Stimulated activated CD4-positive, alpha-beta T cell treated with anti-CD3 and anti-CD28 coated beads, Interleukin-4, amount 100 ng/mL, for 24 hours (primary cell): ENCODE measurements at places on chromosomes 16 and 17.

DNA sequence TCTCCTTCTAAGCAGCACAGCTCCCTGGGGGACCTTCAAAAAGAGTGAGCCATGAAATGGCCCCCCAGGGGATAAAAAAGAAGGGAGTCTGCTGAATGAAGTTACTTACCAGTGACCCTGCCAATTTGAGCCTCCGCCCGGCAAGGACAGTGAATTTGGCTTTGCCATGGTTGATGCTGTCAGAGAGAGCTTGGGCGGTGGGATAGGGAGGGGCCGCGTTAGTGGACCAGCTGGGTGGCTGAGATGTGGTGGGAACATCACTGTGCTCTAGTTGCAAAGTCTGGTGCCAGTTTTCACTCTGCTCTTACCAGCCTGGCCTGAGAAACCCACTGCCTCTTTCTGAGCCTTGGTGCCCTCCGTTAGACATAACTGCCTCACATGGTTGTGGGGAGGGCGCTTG is 114.6 kb downstream of the MRM1 start:
- no peak for DNase-seq

- DNase-seq, result no peak
Observed at GRCh38 chr17:30153463-30153862, 36.8 kb downstream of the NSRP1 start.

DNA sequence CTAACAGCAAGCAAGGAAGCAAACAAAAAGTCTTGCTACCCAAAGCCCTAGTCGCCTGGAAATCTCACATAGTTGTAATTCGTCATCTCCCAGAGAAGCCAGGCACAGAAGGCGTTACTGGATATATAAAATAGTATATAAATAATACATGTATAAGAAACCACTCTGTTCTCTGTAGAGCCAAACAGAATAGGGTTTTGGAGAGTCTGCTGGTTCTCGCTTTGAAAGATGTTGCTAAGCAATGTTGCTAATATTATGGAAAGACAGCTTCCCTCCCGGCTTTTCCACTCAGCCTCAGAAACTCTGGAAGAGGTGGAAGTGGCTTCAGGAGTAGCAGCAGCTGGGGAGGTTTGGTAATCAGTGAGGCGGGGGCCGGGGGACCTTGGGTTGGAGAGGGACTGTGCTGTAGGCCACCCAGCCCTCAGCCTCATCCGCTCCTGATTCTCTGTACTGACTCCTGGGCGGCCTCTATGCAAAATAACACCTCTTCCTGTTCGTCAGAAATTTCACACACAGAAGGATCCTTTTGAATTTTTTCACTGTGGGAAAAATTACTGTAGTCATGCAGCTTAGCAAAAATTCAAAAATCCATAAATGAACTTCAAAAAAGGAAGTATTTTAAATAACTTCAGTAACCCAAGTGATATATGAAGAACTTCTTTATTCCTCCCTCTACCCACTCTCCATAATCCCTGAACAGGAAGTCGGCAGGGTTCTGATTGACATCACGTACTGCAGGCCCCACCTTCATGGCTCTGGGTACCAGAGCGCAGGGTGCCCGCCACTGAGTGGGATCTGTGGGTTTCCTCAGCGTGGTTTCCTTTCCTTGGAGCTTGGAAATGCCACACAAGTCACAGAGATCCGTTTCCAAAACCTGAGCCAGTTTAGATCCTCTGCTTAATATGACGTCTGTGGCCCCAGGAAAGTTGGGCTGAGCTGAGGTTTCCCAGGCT is 51.4 kb downstream of the RAP1GAP2 start:
- no peak for DNase-seq

DNA sequence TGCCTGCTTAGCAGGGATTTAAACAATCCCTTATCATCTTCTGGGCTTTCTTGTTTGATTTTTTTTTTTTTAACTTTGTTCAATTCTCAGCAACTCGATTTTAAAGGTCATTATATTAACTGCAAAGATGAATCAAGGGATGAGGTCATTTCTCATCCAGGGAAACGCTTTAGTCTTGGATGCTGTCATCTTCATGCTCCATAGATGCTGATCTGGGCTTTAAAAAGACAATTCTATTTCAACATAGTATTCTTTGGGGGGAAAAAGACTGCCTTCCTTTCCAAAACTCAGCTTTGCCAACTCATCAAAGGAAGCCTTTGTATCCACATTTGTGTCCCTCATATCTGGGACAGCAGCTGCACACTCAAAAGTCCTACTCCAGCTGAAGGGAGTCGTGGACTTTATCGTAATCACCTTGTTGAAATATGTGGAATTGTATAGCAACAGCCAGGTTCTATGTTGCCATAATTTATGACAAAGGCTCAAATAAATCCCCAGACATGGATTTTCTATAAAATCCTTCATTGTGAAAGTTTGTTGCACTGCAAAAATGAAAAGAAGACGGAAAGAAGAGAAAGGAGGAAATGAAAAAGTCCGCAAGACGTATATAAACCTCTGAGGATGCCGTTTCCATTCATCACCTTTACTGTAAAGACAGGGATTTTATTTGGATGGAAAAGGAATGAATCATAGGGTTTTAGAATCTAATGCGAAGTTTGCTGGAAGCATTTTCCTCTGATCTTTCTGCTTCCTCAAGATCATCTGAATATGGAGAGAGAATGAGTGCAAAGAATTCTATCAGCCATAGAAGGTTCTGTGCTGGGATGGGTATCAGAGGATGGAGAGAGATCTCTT is 48.6 kb upstream of the XYLT1 start:
- no peak for DNase-seq

DNA sequence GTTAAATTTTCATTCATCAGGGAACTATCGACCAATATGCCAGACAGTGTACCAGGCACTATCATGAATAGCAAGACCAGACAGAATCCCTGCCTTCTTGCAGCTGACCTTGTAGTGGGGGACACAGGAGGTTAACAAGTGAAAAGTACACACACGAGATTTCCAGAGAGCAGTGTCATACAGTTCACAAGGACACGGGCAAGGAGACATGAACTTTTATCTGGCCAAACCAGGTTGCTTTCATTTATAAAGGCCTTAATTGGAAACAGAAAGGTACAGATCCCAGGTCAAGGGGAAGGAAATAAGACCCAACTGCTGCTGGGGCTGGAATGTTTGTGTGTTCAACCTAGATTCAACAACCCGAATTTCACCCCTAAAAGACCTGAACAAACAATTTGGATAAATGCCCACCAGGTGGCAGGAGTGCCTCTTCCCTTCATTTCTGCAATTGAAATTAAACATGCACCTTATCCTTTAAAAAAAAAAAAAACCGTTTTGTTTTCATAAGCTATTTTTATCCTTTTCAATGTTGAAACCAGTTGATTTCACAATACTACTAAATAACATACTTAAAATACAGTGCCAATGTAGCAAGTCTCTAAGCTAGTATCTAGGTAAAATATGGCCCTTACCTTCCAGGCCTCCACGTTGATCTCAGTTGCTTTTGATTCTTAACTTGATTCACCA is 65.9 kb downstream of the EMP2 start:
- peak; percentile 49 for DNase-seq

- no peak for DNase-seq
Observed at GRCh38 chr16:15752717-15753488, 102.9 kb downstream of the NDE1 start.

DNA sequence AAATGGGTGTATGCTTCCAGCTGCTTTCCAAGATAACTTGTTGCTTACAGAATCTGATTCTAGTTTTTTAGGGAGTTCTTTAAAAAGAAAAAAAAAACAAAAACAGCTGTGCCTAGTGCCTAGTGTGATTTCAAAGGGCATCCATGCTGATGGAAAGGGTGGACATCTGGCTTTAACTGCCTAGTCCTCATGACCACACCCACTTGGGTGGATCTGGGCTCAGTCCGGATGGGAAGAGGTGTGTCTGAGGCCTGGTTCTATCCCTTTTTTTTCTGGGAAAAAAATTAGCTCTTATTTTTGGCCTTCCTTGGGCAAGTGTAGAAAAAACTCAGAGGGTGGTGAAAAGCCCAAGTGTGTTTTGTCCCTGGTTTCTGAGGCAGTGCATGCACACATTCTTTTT is 132.3 kb upstream of the CDH11 start:
- no peak for DNase-seq

DNA sequence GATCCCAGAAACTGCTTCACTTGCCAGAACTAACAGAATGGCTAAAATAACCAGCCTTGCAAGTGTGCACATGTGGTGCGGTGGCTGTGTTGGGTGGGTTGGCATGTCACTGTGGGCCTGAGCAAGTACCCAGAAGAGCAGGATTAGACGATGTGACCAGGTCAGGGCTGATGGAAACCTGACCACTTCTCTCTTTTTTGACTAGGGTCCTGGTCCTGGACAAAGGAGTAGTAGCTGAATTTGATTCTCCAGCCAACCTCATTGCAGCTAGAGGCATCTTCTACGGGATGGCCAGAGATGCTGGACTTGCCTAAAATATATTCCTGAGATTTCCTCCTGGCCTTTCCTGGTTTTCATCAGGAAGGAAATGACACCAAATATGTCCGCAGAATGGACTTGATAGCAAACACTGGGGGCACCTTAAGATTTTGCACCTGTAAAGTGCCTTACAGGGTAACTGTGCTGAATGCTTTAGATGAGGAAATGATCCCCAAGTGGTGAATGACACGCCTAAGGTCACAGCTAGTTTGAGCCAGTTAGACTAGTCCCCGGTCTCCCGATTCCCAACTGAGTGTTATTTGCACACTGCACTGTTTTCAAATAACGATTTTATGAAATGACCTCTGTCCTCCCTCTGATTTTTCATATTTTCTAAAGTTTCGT is 16.7 kb downstream of the ANKRD40 start:
- no peak for DNase-seq

DNA sequence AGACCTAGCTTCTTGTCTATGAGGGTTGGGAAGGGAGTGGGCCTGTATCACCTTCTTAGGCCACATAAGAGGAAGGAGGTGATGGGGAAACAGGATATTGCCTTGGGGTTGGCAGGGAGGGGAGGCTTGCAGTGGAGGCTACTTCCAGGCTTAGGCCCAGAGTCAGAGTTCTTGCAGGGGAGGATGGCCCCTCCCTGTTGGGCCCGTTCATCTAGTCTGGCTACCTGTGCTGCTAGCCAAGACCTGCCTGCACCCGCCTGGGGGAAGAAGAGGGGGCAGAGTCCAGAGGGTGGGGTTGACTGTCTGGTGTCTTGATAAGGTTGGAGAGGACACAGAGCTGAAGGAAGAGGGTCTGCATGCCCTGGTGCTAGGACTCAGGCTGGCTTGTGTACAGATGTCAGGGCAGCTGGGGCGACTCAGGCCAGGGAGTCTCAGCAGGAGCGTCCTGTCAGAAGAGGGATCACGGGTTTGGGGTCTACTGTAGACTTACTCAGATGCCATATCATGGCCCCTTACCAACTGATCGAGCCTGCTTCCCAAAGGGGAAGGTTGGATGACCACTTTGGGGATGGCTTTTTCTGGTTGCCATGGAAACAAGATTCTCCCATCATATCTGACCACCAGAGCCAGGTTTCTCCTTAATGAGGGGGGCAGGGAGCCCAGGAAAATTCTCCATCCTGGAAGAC is 5.3 kb downstream of the KDM6B start:
- no peak for DNase-seq

DNA sequence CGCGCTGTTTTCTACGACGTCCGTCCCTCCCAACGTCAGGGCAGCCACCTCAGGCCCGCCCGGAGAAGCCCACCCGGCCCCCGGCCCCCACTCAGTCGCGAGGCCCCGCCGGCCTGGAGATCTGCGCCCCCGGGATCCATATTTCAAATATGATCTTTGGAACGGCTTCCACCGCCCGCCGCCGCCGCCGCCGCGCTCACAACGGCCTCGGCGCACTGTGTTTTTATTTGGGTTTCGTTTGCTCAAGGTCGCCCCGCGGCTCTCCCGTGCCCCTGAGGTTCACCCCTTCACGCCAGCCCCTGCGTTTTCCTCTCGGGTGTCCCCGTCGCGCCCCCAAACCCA is 4.2 kb upstream of the CBX4 start:
- DNase-seq, result no peak

- DNase-seq, result no peak
Observed at GRCh38 chr16:58187665-58188421, 10.1 kb downstream of the CSNK2A2 start.

GRCh38 chr16:89700649-89701424 is 668 bp downstream of the SPATA2L start:
- DNase-seq, result peak; percentile 48

GRCh38 chr17:83012868-83013778 is 66.3 kb upstream of the METRNL start:
- no peak for DNase-seq

- DNase-seq, result no peak
Observed at GRCh38 chr16:67406111-67406971, 9.9 kb downstream of the ZDHHC1 start.

GRCh38 chr17:68249354-68249765 is 1.5 kb downstream of the AMZ2 start:
- DNase-seq, result no peak

- DNase-seq, result peak; percentile 56
Observed at GRCh38 chr16:69930117-69930776, 20.9 kb upstream of the CLEC18A start.

- no peak for DNase-seq
Observed at GRCh38 chr17:11969565-11969964, 27.7 kb downstream of the ZNF18 start.

- DNase-seq, result no peak
Observed at GRCh38 chr17:16342979-16343378, 10.3 kb downstream of the CENPV start.

- no peak for DNase-seq
Observed at GRCh38 chr17:48192321-48192731, 84.8 kb downstream of the SNX11 start.

- DNase-seq, result no peak
Observed at GRCh38 chr17:15289285-15290183, 24.4 kb upstream of the PMP22 start.

DNA sequence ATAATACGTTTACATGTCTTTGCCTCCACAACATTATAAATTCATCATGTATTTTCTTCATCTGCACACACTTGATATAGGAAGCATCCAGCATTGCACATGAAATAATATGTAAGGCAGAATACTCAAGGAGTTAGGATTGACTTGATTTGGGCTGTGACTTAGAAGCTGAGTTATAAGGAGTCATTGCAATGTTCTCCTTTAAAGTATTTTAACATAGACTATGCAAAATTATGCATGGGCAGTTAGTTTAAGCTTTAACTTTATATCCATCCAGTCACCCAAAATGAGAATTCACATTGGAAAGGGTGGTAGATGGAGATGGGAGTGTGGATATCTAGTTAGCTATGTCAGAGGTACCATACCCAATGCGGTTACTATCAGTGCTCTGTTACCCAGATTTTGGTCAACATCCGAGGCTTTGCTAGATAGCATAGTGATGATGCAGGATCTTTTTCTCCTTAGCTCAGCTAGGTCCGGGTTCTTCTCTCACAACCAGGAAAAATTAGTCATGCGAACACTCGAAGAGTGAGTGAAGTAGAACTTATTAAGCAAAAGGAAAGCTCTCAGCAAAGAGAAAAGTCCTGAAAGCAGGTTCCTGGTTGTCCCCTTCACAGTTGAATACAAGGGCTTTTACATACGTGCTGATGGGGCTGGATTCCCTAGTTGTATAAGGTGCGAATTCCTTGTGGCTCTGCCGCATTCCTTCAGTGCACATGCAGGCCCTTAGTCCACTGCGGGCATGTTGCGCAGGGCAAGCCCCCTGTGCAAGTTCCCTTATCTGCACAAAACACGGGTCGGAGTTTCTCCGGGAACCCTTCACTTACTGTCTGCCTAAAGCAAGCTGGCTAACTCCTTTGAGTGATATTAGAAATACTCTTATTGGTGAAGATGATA is 73.1 kb upstream of the FAM20A start:
- no peak for DNase-seq
